ENCODE measurements at places on chromosomes 2 and 18. TPM values are rescaled to one million over a fixed set of nuclear protein-coding genes. Genes with fewer than 3 reads are reported as not detected.

DNA sequence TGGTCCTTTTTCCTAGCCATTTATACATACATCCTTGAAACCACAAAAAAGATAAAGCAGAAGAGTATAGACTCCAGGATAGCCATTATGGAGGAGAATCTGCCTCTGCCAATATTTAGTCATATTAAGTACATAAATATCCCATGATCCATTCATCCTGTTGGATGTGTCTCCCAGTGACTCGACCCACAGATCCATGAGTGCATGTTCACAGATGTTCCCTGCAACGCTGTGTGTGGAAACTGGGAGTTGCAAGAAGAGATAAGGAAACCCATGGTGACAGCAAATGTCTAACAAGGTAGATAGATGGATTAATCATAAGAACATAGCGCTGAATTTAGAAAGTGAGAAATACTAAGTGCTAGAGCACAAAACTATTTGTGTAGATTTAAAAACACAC lies 34.5 kb downstream of the STK39 start:
- DNase-seq: no peak

DNA sequence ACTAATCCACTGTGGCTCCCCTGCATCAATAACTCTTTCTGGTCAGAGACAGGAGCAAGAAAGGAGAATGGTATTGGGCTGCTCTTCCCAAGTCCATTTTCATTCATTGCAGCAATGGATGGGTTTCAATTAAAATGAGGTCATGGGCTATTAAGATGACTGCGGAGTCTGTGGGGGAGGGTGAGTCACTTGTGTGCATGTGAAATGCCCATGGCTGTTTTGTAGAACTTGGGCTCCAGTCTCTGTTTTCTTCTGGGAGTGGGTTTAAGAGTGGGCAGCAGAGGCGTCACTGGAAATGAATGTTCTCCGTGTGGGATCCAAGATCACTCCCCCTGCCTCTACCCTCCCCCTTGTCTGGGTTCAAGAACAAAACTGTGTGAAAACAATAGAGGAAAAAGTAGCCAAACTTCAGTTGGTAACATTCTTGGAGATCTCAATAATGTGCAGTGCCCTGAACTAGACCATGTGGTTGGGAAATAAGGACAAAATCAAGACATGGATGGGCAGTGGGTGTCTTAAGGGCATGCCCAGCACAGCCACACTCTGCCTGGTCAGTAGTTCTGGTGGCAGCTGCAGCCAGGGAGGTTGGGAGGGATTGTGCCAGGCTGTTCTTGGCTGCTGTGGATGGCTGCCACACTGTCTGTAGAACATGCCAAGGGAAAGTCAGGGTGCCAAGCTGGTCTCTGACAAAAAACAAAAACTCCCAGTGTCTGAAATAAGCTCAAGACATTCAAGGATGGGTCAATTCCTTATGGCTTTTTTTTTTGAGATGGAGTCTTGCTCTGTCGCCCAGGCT lies 68.2 kb upstream of the CXCR4 start:
- DNase-seq: no peak

GRCh38 chr2:111046670-111047069 lies 74.0 kb upstream of the BCL2L11 start:
- DNase-seq: no peak

DNA sequence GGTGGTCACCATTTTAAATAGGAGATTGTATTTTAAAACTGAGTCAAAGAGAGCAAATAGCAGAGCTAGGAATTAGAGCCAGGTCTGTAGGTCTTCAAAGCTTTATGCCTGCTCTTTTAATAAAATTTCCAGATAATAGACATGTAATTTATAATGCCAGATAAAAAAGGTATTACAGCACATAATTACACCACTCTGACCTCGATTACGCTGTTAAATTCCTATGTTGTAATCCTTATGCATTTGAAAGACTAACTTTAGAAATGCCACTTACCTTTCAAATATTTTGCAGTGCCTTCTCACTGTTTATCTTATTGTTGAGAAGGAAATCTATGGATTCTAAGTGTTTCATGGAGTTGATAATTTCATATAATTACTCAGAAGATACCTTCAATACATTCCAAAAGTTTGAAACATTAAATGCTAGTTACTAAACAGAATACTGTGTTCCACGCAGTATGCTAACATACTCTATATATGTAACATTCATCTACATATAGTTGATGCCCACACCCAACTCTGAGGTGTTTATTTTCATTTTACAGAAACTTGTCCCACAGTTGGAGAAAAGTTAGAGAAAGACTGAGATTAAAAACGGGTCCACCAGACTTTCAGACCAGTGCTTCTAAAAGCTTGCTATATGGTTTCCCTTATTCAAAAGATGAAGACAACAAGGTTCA lies 120.0 kb downstream of the OSBPL1A start:
- DNase-seq: no peak

Gene WDR75
- 17.0 TPM for total RNA-seq

Gene TLX2
- total RNA-seq: not detected
